Psoas muscle (tissue), 8 donors: ENCODE measurements at places on chromosomes 12 and 14. TPM values are rescaled to one million over a fixed set of nuclear protein-coding genes. Genes with fewer than 3 reads are reported as not detected.

- no peaks in the 10 kb centered on the region for H3K36me3 ChIP-seq
- no peak overlapping the region for H3K4me3 ChIP-seq
- H3K27me3 ChIP-seq: peaks cover 3% of the 10 kb centered on the region
Measured at GRCh38 chr12:118436986-118437385, 60.6 kb downstream of the SUDS3 start.

GRCh38 chr12:42192258-42192657 lies 45.8 kb downstream of the YAF2 start:
- no peak overlapping the region for H3K4me3 ChIP-seq
- H3K36me3 ChIP-seq: peaks cover 19% of the 10 kb centered on the region
- H3K27ac ChIP-seq: no peak overlapping the region
- no peaks in the 10 kb centered on the region for H3K27me3 ChIP-seq
- DNase-seq: no peak

DNA sequence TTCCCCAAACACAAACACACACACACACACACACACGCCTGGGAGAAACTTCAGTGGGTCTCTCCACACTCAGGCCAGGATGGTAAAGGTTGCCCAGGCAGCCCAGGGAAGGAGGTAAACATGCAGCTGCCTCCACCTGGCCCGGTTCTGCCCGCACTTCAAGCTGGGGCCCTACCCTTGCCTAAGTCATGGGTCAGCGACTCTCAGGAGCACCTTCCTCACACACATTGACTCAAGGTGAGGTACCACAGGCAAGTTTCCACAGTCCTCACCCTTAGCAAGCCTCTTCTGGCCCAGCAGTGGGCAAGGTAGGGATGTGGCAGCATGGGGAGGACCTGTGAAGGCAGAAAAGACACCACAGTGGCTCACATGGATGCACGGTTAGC lies 14.1 kb upstream of the FAIM2 start:
- H3K4me1 ChIP-seq: no peaks in the 10 kb centered on the region
- no peak for DNase-seq
- H3K27me3 ChIP-seq: no peaks in the 10 kb centered on the region
- no peak overlapping the region for H3K4me3 ChIP-seq

GRCh38 chr14:39974036-39974435 lies 541.8 kb upstream of the FBXO33 start:
- DNase-seq: no peak
- no peak overlapping the region for H3K27ac ChIP-seq
- no peaks in the 10 kb centered on the region for H3K4me1 ChIP-seq
- H3K36me3 ChIP-seq: no peaks in the 10 kb centered on the region

DNA sequence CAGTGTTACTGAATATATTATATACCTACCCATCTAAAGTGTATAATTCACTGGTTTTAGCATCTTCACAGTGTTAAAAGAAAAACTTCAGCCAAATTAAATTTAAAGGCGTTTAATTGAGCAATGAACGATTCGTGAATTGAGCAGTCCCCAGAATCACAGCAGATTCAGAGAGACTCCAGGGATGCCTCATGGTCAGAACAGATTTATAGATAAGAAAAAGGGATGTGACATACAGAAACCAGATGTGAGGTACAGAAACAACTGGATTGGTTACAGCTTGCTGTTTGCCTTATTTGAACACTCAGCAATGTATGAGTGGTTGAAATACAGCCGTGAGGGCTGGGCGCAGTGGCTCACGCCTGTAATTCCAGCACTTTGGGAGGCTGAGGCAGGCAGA lies 84.6 kb downstream of the WNK1 start:
- no peak for DNase-seq
- peaks cover 31% of the 10 kb centered on the region for H3K4me1 ChIP-seq

GRCh38 chr14:42140831-42141279 lies 534.2 kb downstream of the LRFN5 start:
- H3K4me3 ChIP-seq: no peak overlapping the region
- H3K27ac ChIP-seq: no peak overlapping the region
- H3K4me1 ChIP-seq: no peaks in the 10 kb centered on the region

- H3K4me3 ChIP-seq: no peak overlapping the region
- no peaks in the 10 kb centered on the region for H3K36me3 ChIP-seq
- no peaks in the 10 kb centered on the region for H3K27me3 ChIP-seq
- DNase-seq: no peak
- no peaks in the 10 kb centered on the region for H3K4me1 ChIP-seq
- no peak overlapping the region for H3K27ac ChIP-seq
Measured at GRCh38 chr14:51957950-51958349, 31.4 kb upstream of the RTRAF start.

GRCh38 chr14:58788655-58789503 lies 151.1 kb downstream of the DACT1 start:
- H3K36me3 ChIP-seq: no peaks in the 10 kb centered on the region
- no peak for DNase-seq
- no peak overlapping the region for H3K27ac ChIP-seq
- H3K27me3 ChIP-seq: no peaks in the 10 kb centered on the region
- no peak overlapping the region for H3K4me3 ChIP-seq

DNA sequence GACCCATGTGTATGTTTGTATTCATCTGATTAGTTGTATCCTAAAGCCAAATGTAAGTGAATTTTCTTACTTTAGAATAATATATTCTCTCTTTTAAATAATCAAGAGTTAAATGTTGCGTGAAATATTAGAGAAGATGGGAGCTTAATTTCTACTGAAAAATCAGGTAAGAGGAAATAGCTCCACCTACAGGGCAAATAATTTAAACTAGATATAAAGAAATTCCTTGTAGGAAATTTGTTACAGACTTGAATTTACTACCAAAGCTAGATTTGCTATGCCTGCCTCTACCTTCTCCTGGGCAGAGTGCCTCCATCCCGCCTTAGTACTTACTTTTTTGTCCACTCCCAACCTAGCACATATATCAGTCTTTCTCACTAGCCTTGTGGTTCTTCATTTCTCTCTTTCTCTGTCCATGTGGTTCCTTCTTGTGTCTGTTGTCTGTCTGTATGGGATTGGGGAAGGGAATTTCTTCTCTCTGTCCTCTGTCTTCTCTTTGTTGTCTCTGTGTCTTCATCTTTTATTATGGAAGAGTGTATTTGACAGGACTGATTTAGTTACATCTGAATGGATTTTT lies 44.7 kb downstream of the PALS1 start:
- H3K4me1 ChIP-seq: peaks cover 8% of the 10 kb centered on the region
- H3K27ac ChIP-seq: no peak overlapping the region
- no peaks in the 10 kb centered on the region for H3K36me3 ChIP-seq
- H3K4me3 ChIP-seq: no peak overlapping the region
- no peaks in the 10 kb centered on the region for H3K27me3 ChIP-seq

TAS2R43 gene
- not detected for total RNA-seq
